ENCODE measurements at places on chromosomes 1 and 21.

DNA sequence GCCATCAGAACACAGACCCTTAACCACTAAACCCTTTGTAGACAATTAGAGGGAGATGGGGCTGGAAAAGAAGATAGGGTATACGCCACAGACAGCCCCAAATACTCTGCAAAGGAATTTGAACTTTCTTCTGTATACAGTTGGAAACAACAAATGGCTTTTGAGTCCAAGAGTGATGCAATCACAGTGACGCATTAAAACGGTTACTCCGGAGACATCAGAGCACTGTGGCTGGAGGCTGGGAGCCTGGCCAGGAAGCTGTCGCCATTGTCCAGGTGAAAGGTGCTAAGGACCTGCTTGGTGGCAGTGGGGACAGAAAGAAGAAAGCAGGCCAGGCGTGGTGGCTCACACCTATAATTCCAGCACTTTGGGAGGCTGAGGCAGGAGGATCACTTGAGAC is 4.2 kb downstream of the FLAD1 start:
- no peak for DNase-seq

DNA sequence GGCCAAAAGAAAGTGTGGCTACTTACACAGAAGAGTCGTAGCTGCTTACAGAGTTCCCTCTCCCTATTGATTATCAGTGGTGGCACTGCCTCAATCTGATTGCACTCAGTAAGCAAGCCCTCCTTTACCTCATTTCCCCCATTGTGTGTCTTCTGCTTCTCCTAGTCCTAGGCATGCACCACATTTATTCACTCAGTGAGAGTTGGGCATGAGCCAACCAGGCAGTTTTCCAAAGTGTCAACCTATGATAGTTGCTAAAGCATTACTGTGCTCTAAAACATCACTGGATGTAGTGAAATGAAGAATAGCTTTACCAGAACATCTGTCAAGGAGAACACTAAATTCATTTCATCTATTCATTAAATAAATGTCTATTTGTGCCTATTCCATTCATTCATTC is 19.3 kb downstream of the GJA5 start:
- no peak for DNase-seq

GRCh38 chr21:29265690-29266479 is 32.8 kb upstream of the BACH1 start:
- no peak for DNase-seq

DNA sequence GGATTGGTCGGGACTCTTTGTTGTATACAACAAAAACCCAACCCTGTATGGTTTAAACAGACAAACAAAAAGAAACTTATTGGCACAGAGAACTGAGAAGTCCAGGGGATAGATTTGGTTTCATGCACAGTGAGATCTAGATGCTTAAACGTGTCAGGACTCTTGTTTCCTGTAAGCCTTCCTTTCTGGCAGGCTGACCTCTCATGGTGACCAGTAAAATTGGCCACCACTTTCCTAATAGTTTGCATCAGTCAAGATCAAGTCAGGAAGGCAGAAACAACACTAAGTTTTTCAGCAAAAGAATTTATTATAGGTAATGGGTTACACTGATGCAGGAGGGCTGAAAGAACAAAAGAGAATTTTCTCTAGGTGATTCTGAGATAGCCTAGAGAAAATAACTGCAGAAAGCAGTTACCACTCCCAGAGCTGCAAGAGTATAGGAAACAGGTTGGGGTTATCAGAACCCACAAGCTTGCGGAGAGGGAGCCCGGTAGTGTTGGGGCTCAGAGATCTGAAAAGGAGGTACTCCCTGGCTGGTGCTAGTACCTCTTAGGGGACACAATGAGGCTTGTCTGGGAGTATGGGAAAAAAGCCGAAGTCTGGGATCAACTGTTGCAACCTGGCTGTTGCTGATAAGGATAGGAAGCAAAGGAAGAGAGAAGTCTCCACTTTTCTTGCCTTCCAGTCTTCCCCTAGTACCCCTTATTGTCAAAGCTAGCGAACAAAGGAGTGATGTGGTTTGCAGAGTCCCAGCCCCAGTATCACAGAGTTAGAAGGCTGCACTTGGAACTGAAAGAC is 21.4 kb downstream of the CITED4 start:
- DNase-seq, result no peak

- DNase-seq, result no peak
These were observed 49.6 kb upstream of the BMP8A start for GRCh38 chr1:39441797-39442196.

Measured in epithelial cell of proximal tubule (primary cell).